ENCODE measurements at places on chromosomes 4 and X.

DNA sequence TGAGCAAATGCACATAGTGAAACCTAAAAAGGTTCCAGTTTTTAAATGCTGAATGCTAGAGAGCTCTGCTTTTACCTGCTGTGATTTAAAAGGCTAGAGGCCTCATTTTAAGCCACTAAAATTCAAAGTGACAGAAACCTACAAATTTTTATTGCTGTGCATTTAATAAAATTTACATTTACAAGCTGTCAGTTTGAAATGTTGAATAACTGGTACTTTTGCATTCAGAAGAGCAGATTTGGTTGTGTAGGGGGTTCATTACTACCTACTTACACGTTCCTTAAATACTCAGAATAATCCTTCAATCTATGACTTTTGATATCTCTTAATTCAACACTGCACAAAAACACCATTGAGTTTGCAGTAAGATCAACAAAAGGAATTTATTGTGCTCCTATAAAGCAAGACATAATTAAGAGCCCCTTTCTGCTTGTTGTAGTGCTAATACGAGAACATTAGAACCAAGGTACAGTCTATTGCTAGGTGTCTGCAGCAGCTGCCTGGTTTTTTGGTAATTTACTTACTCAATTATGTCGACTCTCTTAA, 27.9 kb downstream of the NKX3-2 start:
- DNase-seq = no peak

- no peak for DNase-seq
These were observed 1.4 kb downstream of the CCNI start for GRCh38 chr4:77074381-77074831.

- no peak for DNase-seq
These were observed 32.2 kb upstream of the STX18 start for GRCh38 chr4:4574052-4574451.

GRCh38 chrX:135354288-135354687, 45.0 kb downstream of the ETDC start:
- no peak for DNase-seq

- no peak for DNase-seq
These were observed 1115.5 kb downstream of the NLGN4X start for GRCh38 chrX:5113128-5113527.

DNA sequence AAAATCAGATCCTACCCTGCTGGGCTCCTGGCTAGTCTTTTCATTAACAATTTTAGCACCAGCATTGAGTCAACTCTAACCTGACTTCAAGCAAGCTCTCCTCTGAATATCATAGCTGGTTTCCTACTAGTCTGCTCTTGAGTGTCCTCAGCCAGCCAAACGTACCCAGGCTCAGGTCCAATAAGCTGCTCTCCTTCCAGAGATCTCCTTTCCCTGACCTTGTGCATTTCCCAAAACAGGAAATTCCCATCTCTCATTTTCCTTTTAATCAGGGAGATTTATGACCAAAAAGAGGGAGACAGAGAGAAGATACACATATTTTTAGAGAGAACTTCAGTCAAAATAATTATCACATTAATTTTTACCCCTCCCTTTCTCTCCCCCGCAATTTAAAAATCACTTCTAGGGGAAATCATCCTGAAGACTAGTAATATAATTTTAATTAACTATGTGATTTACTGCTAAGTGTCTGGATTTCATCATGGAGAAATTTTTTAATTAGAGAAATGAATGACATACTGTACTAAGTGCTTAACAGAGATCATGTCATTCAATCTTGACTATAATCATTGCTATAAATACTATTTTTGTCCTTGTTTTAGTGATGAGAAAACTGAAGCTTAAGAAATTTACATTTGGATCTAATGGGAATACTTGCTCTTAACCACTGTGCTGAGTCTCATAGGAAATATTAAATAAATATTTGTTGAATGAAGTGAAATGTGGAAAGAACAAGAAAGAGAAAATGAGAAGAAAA, 421.7 kb upstream of the INTU start:
- DNase-seq = no peak

GRCh38 chrX:136783159-136783558, 2.4 kb upstream of the ARHGEF6 start:
- no peak for DNase-seq

- no peak for DNase-seq
These were observed 282.7 kb downstream of the PTTG2 start for GRCh38 chr4:38242822-38243387.

DNA sequence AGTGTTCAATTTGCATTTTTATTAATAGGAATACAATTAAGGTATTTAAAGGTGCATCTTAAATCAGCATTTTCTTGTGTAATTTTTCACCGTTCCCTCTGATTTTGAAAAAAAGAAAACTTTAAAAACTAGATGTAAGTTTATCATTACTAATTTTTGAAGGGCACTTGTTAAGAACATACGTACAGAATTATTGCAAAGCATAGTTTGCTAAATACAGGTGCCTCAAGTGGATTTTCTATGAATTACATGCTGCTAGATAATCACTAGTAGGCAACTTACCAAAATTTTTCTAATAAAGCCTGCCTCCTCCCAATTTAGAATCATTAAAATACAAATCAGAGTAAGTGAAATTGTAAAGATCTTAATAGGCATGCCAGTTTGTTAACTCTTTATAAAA, 8.5 kb downstream of the CNKSR2 start:
- no peak for DNase-seq

DNA sequence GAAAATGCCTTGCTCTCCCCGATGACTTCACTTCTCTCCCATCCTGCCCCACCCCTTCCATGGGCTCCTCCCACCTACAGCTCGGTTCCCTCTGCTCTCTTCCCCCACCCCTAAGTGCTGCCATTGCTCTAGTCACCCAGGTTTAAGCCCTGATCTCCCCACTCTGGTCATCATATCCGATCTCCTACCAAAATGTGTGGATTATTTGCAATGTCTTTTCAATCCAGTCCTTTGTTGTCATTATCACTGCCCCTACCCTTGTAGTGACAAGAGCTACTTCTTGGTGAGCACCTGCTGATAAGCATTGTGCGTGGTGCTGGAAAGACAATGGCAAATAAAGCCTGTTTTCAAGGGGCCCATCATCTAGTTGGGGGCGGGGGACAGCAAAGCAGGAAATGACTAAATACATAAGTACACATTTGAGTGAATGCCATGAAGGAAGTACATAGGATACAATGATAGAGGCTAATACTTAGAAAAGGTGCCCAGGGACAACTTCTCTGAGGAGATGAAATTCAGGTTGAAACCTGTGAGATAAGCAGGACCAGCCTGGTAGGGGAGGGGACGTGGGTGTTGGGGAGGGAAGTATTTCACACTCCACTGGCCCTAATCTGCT, 63.8 kb downstream of the DLG3 start:
- no peak for DNase-seq

GRCh38 chr4:52376132-52376704, 282.9 kb downstream of the USP46 start:
- DNase-seq = no peak

DNA sequence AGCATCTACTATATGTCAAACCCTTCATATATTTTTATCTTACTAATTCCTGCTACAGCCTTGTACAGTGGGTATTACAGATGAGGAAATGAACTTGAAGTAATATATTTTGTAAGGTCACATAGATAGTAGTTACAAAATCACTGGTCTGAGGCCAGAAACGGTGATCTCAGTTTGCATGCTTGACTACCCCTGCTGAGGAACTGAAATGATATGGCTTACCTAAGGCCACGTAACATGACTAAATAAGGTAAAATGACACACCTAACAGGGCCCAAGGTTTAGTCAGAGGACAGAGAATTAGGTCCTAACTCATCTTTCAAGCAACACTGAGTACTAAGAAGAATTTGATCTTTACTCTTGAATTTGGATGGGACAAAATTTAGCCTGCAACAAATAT, 1.5 kb upstream of the COMMD8 start:
- no peak for DNase-seq

- DNase-seq = no peak
These were observed 137.8 kb upstream of the RBPJ start for GRCh38 chr4:26183017-26183416.

GRCh38 chr4:87270825-87271224, 50.4 kb upstream of the KLHL8 start:
- DNase-seq = no peak

GRCh38 chrX:85620466-85620865, 241.0 kb upstream of the POF1B start:
- DNase-seq = no peak

DNA sequence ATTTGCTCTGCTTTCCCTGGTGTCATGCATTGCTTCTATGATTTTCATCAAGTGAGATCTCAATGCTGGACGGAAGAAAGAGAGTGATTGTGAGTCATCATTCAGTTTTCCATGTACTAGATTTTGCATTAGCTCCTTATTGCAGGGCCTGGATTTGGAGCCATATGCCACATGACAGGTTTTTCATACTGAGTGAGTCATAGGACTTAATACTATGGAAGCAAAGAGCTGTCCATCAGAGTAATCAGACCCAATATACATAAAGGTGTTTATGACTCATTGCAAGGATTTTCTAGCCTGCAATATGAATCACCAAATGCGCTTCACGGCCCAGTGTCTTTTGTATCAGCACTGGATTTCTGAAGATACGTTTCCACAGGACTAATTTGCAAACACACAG, 11.2 kb upstream of the TFDP3 start:
- no peak for DNase-seq

DNA sequence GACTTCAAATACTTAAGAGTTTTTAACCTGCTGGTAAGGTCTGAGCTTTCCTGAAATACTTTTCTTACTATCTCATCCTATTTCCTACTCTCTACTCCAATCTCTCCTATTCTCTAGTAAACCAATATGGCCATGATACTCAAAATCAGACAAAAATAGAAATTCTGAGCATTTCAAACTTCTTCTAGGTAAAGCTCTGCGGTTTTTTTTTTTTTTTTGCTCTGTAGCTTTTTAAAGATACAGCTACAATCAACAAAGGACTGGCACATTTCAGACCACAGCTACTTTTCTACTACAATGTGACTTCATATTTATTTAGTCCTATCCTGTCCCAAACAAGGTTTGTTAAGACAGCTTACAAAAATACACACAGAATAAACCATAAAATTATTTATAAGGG, 31.1 kb downstream of the MAML3 start:
- DNase-seq = no peak

DNA sequence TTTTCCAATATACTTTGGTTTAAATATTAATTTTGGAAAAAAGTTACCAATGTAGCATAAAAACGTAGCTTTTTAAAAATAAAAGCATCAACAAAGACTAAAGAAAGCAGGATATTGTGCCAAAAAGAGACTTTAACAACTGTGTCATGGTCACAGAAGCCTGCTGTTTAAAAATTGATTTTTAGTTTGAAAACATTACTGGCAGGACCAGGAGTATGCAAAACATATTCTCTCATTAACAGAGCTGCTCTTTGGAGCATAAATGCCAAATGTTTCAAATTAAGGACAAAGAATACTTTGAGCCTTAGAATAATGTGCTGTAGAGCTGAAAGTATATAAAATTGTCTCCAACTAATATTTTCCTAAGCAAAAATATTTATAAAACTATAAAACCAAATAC, 279.0 kb downstream of the ARAP2 start:
- no peak for DNase-seq

DNA sequence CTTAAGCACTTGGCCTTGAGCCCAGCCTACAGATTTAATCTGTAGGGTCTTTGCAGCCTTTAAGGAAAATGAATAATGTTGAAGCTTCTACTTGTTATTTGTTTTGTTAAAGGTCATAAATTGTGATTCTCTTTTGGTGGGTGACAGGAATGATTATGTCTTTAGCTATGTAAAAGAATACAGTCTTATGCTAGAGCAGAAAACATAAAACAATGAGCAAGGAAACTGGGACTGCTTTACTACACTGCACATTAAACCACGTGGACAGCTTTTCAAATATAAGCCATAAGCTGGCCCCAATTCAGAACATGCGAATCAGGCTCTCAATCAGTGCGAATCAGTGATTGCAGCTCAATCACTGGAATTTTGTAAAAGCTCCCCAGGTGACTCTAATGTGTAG, 40.9 kb upstream of the TBC1D19 start:
- DNase-seq = no peak

DNA sequence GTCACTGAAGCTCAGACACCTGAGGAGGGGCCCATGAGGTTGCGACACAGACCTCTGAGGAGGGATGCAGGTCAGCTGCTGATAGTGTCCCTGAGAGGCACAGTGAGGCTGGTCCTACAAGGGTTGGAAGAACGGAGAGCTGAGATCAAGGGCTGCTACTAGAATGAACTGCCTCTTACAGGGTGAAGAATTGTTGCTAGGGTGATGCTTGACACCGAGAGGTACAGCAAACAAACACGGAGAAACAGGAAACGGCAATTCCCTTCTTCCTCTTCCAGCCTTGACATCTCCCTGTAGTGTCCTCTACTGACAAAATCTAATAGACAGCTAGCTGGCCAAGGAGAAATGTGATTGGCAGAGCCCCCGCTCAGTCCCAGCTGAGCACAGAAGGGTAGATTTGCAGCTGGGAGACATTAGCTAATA, 11.8 kb upstream of the HPGDS start:
- DNase-seq = no peak

DNA sequence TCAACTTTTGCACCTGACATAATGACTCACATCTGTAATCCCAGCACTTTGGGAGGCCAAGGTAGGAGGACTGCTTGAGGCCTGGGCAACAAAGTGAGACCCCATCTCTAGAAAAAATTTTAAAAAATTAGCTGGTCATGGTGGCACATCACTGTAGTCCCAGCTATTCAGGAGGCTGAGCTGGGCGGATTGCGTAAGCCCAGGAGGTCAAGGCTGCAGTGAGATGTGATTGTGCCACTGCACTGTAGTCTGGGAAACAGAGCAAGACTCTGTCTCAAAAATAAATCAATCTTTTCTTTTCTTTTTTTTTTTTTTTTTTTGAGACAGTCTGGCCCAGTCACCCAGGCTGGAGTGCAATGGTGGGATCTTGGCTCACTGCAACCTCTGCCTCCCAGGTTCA, 52.5 kb downstream of the NIPAL1 start:
- DNase-seq = no peak

GRCh38 chrX:2550328-2551020, 49.7 kb upstream of the DHRSX start:
- no peak for DNase-seq

- no peak for DNase-seq
These were observed at the start of gene PPP2R2C for GRCh38 chr4:6472387-6473263. TSS of gene PPP2R2C (minus strand) at chr4:6472614. CDS start at chr4:6472229, 385 bp downstream.

DNA sequence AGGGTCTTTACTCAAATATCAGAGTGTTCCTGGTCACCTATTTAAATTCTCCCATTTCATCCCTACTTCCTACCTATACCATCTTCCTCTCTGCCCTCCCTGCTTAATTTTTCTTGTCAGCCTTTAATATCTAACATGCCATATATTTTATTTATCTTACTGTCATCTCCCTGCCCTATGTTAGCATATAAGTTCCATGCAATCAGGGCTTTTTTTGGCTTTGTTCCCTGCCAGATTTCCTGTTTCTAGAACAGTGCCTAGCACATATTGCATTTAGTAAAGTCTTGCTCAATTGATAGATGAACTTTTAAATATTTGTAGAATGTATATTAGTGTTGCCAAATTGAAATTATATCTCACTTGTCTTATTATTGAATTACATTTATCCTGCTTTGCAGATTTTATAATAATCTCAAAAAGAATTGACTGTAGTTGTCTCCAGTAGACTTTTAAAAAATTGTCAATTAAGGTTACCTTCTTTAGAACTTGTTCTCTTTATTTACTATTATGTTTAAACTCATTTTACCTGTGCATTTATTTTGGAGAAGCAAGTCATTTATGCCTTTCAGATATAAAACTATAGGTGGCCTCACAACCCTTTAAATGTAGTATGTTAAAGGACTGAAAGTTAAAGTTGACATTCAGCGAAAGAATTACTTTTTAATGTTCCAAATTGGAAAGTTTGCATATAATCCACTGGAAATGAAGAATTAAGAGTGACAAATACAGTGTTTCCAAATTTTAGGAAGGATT, 108.2 kb upstream of the BMPR1B start:
- DNase-seq = no peak

GRCh38 chr4:103934178-103934789, 214.5 kb upstream of the TACR3 start:
- DNase-seq = no peak

Data from lower lobe of right lung (tissue), 2 donors.